Right renal pelvis (tissue), 4 donors: ENCODE measurements at places on chromosomes 1 and 21.

DNA sequence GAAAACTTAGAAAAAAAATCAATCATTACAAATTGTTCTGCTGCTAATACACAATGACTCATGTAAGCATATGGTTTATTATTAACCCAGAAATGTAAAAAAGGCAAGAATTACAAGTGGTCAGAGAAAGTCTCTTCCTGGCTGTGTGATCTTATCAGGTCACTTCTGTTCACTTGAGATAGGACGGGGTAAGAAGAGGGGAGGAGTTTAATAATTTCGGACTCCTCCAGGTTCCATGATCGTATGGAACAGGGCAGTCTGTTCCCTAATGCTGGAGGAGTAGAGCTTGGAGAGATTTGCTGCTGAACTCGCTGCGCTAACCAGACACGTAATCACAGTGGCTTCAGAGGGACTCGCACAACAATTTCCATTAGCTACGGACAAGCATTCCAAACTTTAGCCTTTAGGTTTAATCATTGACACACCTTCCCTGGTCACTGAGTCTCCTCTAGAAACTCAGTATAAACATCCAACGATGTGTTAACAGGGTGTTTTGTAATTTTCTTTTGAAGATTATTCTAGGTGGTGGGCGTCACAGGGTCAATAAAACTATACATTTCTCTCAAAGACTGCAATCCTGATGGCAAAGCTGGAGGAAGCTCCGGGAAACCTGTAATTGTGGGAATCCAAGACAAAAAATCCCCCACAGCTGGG, 1.3 kb downstream of the CRYZ start:
- DNase-seq: no peak

DNA sequence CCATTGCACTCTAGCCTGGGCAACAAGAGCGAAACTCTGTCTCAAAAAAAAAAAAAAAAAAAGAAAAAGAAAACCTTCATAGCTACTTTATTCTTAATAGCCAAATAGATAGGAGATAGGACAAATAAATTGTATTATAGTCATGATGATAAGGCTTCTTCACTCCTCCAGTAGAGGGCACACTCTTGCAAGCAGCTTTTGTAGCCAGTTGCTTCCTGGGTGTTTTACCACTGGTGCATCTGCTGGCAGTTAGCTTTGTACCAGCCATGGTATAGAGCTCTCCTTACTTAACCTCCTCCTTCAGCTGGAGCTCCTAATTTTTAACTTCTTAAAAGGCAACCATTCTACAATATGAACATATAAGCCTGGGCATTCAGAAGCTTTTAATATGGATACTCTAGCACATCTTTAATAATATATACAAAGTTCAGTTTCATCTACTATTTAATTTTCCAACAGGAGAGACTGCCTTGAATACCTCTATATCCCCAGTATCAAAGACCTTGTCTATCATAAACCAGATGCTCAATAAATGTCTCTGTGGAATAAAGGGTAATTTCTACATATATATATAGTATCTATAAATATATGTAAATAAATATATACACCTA, 35.8 kb downstream of the EVI5 start:
- DNase-seq: no peak

DNA sequence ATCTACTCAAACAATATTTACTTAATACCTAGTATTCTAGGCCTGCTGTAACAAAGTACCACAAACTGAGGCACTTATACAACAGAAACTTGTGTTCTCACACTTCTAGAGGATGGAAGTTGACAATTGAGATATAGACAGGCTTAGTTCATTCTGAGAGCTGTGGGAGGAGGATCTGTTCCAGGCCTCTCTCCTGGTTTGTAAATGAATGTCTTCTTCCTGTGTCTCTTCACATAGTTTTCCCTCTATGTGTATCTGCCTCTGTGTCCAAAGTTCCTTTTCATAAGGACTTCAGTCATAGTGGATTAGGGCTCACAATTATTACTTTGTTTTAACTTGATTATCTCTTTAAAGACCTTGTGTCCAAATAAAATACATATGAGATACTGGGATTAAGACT, 251.1 kb downstream of the COL11A1 start:
- DNase-seq: no peak

GRCh38 chr1:233024199-233024598, 73.8 kb downstream of the NTPCR start:
- no peak for DNase-seq

DNA sequence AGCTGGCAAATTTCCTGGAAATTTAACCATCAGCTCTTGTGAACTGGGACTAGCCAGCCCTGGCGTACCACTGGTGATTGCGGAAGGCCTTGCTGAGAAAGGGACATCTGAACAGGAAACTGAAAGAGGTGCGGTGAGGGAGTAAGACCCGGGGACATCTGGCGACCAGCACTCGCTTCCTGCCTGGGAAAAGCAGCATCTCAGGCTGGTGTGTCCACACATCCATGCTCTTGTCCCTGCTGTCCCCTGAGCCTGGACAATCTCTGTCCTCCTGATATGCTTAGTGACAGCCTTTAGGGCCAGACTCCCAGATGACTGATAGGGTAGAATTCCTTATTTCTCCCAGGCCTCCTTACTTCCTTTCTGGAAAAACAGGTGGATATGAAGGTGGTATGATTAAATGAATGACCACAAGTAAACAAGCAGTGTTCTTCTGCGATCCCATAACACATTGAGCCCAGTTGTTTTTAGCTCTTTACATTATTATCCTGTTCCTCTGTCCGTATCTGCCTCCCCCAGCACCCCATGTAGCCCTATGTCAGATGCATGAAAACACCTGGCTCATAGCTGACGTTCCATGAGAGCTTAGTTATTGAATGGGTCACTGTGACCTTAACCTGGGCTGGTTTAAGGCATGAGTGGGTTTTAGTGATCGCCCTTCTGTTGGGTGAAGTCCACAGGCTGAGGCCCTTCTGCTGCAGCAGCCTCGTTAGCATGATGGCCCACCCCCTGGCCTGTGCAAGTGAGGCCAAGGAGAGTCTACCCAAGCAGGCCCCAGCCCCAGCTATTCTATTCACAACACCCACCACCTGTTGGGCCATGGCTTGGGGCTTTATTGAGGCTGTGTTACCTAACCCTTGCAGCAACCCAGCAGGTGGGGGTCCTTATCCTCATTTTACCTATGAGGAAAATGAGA, 76.1 kb upstream of the GADD45A start:
- DNase-seq: no peak

GRCh38 chr1:70856201-70856600, 191.4 kb downstream of the PTGER3 start:
- no peak for DNase-seq

DNA sequence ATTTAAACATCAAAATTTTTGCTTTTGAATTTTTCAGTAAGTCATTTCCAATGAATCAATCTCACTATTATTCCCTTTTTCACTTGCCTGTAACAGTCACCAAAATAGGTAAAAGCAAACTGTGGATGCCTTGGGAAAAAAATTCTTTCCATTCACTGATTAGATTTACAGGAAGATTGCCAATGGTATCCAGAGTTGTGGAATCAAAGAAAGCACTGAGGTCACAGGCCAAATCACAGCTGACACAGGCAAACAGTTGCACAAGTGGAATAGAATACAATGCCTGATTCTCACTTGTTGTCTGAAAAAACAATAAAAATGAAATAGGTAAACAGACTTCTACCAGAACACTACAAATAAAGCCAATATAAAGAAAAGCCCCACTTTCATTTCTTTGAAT, 48.4 kb downstream of the LTN1 start:
- no peak for DNase-seq

DNA sequence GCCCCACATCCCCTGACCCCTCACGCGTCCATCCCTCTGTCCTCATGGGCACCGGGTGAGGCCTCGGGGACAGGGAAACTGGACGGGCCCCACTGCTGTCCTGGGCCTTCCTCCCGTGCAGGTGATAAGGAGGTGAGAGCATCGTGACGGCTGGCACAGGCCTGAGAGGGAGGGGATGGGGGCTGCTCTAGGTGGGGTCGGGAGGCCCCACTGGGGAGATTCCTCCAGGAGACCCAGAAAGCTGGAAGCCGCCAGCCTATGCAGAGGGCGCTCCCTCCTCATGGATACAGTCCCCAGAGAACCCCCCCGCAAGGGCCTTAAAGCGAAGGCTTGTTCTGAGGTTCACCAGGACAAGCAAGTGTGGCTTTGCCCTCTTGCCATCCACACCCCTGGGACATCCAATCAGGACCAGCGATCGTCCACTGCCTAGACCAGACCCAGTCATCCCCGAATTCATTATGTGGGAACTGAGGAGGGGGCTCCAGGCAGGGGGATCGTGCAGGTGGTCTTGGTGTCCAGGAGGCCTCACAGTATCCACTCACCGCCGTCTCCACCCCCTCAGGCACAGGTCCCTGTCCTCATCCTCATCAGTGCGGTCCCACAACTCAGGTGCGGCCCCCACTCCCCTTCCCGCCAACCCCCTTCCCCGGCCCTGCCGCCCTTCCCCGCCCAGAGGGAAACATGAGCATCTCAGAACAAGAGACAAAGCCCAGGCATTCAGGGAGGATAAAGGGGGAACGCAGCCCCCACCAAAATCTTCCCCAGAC, 45.3 kb upstream of the COL18A1 start:
- no peak for DNase-seq

DNA sequence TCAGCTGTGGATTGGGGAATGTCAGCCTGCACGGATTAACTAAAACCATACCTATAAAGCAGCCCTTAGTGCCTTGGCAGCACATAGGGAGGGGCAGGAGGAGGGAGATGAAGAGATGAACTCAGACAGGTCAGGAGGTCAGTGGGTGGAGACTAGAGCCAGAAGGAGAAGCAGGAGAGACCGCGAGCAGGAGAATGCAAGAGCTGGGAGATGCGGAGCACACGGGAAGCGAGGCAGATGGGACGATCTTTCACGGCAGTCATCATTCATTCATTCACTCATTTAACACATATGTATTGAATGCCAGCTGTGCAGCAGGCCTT, 41.9 kb downstream of the NEK2 start:
- no peak for DNase-seq

DNA sequence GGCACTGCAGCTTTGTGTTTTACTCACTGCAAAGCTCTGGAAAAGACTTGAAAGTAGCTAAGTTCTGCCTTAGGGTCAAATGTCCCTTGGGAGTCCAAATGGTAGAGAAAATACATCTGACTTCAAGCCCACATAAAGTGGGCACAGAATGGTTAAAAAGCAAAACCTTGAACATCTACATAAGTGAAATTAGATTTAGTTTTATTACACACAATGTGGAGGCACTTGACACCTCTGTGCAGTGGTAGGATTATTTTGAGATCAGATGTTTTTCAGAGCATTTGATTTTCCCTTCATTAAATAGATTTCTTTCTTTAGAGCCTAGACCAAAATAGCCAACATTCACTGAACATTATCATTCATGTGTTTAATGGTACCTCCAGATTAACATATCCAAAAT, 11.2 kb upstream of the FCRL3 start:
- DNase-seq: no peak

GRCh38 chr1:207861442-207862177, 49.3 kb downstream of the CD34 start:
- no peak for DNase-seq

DNA sequence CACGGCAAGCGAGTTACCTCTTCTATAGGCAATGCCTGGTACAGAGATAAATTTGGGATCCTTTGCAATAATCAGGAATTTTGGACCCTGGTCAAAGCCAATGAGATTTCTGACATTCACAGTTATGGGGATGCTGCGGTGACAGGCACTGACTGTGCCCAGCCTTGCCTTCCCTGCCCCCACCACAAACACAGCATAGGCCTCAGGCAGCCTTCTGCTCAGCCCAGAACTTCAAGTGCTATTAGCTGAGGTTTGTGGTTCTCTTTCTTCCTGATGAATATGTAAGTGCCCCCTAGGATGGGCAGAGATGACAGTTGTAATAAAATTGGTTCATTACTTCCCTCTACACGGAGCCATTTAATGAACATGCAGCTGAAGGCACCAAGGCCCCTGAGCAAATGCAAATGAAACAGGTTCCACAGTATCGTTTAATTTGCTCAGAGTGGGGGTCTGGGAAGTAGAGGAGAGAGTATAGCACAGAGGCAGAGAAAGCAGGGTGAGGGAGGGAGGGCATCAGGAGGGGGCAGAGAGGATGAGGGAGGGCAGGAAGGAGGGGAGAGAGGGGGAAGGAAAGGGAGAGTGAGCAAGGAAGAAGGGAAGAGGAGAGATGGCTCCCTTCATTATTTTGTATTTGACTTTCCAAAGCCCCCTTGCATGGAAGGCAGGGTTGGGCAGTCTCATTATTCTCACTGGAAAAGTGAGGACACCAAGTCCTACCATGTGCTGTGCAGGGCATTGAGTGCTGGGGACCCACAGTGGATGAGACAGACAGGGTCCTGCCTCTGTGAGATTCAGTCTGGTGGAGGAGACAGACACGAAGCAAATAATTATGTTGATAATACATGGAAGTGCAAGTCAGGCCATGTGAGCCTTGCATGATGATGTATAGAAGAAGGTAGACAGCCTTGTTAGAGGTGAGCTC, 513.0 kb downstream of the PTPRU start:
- DNase-seq: no peak

- DNase-seq: no peak
Observed at GRCh38 chr21:23686737-23687523, 1920.4 kb downstream of the MRPL39 start.

DNA sequence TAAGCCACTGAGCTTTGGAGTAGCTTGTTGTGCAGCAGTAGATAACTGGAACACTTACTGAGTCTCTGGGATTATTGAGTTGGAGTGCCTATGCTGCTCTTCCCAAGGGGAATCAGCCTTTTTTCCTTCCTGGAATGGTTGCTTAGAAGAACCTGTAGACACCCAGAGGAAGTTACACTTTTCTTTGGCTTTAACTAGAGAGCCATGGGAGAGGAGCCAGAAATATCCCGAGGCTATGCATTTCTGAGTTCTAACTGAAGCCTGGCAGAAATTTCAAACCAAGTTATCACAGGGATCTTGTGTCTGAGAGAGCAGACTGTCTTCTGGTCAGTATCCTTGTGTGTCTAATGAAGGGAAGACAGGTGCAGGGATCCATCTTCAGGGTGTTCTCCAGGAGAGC, 28.3 kb downstream of the LAMC1 start:
- no peak for DNase-seq

DNA sequence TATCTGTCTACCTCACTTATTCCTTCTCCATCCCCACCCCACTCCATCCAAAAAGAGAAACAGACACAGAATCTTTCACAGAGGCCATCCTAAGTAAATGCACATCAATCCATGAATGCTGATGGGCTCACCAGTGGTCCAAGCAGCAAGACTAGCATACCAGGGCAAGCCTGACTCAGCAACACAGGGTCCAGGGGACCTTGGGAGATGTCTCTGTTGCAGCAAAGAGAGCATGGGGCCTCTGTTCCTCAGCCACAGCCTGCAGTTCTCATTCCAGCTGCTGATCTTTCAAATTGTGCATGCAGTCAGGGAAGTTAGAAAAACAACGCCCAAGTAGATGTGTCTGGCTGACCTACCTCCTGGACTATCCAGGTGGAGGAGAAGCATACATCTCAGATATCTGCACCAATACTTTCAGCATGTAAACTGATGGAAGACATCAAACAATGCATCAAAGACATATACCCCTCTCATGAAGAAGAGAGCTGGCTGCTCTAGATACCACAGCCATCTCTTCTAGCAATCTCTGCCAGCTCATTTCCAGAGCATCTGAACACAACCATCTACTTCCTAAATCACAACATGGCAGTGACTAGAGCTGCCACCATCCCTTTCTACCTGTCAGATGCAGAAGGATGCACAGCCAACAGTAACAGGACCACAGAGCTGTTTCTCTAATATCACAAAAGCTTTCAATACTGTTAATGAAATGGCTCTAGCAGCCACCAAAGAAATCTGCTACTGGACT, 54.5 kb downstream of the CD34 start:
- no peak for DNase-seq
